ENCODE measurements at places on chromosomes 1 and 21.

DNA sequence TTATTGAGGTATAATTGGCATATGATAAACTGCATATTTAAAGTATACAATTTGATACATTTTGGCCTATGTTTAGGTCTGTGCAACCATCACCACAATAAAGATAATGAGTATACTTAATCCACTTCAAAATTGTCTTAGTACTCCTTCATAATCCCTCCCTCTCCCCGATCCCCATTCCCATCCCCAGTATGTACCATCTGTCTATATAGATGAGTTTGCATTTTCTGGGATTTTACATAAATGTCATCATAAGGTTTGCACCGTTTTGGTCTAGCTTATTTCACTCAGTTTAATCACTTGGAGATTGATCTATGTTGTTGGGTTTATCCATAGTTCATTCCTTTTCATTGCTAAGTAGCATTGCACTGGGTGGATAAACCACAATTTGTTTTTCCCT lies 74.3 kb downstream of the POFUT2 start:
- no peak for DNase-seq

- DNase-seq: no peak
Observed at GRCh38 chr1:229155472-229155871, 115.4 kb upstream of the RAB4A start.

DNA sequence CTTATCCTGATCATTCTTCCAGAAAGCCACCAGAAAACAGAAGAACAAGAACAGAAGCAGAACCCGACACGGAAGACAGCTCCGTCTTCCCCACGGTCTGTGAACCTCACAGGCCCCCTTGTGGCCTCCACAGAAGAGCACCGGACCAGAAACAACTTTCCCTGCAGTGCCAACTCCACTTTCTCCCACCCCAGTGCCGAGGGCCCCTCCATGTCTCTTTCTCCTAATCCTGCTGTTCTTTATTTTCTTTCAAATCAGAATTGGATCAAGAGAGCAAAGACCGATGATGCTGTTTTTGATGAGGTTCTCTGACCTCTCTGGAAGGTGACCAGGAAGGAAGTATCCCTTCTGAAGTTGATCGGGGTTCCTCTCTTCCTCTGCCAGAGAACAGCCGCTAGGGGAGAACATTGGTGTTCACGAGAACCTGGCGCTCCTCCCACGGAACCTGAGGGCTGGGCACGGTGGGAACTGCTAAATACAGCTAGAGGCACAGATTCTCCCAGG lies 58.9 kb upstream of the CTTNBP2NL start:
- DNase-seq: peak; percentile 10

GRCh38 chr1:236334893-236335545 lies 53.3 kb upstream of the ERO1B start:
- no peak for DNase-seq

DNA sequence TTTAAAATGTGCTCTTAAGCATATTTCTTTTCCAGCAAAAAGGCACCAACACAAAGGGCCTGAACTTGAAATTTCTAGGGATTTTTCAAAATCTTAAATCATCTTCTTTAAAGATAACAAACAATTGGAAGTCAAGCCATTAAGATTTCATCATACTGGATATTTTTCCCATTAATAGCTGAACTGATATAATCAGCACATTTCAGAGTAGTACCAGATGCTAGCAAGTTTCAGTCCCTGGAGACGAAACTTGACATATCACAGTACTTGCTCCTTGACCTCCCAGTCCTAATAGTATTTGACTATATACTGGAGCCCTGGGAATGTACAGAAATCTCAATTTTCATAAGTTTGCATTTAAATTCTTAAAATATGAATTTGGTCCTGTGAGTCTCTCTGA lies 10.2 kb upstream of the CDC7 start:
- no peak for DNase-seq

DNA sequence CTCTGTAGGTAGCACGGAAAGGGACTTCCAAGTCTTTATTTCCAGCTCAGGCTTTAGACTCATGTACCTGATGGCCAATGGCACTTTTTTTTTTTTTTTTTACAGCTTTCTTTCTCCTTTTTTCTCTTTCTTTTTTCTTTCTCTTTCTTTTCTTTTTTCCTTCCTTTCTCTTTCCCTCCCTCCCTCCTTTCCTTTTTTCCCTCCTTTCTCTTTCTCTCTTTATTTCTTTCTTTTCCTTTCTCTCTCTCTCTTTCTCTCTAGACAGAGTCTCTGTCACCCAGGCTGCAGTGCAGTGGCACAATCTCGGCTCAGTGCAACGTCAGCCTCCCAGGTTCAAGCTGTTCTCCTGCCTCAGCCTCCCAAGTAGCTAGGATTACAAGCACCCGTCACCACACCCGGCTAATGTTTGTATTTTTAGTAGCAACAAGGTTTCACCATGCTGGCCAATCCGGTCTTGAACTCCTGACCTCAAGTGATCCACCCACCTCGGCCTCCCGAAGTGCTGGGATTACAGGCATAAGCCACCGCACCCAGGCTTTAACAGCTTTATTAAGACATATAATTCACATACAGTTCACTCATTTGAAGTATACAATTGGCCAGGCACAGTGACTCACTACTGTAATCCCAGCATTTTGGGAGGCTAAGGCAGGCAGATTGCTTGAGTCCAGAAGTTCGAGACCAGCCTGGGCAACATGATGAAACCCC lies 5.1 kb upstream of the DCAF8 start:
- DNase-seq: no peak

Measured in putamen (tissue), 1 donor.